ENCODE measurements at places on chromosomes 3 and 15.

DNA sequence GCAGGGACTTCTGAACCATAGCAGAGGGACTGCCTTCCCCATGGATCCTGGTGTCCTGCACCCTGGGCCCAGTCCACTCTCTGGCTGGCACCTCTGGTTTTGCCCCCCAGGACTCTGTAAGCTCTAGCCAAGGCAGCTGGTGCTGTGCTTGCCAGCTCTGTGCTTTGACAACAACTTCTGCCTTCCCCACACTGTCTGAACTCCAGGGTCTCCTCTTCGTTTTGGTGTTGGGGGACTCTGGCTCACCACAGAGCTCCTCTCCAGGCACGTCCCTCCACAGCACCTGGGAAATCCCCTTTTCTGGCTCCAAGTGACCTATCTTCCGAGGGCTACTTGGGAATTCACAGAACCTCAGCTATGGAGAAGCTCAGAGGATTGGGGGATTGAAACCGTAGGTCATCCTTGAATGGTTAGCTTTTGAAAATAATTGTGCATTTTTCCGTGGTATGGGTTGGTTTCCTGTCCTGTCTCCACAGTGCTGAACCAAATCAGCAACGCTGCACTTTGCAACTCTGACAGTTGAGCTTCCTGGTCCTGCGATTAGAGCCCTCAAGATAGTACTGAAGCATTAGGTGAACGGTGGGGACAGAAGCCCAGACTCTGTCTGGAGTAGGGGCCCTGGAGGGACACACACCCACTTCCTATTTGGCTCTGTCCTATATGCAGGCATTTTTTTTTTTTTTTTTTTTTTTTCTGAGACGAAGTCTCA, 152.4 kb downstream of the APBA2 start:
- no peak for DNase-seq

DNA sequence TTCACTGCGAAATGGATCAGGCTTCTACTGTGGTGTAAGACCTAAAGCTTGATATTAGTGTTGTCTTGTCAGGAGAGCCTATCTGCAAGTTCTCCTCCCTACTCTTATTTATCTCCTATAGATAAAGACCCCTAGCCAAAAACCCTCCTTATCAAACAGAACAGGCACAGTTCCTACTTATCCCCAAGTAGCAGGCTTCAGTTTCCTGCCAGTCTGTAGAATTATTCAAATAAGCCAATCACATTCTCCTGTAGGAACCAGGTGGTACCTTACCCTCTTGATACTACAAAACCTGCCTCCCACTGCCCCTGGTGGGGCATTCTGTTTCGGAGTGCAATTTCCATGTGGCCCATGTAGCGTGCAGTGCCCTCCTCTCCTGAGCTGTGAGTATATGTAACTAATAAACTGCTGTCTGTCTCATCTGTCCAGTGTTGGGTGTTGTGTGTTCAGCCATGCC, 28.7 kb downstream of the HDGFL3 start:
- no peak for DNase-seq

DNA sequence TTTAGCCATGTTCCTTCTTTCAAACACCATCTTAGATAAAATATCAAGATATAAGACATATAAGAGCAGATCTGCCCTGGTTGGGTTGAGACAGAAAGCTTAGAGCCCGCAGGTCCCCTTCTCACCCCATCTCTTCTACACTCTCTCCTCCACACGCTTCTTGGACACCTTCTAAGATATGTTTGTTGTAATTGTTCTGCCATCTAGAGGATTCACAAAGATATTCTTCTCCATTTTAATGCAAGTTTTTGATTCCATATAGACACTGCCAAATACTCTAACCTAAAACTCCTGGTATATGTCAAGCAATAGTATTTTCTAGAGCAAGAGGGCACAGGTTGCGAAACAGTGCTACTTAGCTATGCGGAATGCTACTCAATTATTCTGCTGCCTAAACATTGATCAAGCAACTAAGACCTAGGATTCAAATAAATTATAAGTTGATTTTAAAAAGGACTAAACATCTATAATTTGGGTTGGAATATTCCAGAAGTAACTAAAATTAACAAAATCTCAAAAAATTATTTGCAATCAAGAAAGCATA, 6.8 kb downstream of the CHRM5 start:
- DNase-seq = no peak

- no peak for DNase-seq
Observed at GRCh38 chr3:101351829-101352228, 31.5 kb upstream of the IMPG2 start.

GRCh38 chr3:43180694-43181093, 74.8 kb upstream of the POMGNT2 start:
- DNase-seq = no peak

DNA sequence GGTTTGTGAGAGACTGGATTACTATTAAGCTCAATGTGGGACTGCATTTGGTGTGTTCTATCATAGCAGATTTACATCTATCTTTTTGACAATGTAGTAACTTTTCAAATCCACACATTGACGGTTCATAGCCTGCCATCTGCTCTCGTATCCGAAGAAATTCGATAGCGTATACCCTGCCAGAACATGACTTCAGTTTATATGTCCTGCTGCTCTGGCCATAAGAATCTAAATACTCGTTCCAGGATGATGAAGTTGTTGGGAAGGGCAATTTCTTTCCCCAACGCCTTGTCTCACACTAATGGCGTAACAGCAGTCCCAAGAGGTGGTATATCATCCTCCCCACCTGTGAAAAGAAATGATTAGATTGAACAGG, 180.0 kb downstream of the LSAMP start:
- no peak for DNase-seq

DNA sequence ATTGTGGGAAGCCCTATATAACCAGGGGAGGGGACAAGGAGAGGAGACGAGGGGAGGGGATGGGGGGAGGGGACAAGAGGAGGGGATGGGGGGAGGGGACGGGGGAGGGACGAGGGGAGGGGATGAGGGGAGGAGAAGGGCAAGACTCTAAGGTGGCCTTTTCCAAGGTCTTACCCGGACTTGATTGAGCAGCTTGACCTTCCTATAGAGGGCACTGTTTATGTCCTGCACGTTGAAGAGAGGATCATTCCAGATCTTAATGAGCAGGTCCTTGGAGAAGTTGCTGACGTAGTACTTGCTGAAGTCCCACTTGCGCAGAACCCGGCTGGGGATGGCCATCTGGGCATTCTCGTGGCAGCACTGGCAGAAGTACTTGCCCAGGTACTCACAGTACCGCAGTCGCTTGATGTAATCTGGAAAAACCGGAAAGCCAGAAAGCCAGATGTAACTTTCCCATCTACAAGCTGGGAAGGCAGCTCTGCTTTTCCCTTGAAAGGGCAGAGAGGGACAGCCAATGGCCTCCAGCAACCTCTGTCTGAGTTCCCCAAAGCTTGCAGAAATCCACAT, 55.7 kb downstream of the RUBCN start:
- no peak for DNase-seq

DNA sequence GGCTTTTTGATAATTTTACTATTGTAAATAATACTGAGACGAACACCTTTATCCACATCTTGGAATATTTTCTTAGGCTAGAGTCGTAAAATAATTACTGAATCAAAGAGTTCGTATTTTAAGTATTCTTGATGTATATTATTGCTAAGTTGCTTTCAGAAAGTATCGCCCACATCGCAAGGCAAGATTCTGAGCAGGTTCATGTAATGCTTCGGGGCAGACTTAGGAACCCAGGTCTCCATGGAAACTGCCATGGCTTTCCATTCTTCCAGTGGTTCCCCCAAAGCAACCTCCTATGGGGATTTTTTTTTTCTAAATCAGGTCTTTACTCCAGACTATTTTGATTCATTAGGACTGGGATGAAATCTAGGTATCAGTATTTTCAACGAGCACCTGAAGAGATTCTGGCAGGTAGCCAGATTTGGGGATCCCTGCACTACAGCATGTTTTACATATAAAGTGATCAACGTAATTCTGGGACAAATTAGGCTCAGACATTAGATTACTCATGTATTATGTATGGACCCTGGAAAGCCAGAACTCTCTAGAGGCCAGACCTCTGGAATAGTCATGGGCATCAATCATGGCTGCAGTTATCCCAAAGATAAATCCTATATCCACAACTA, 86.5 kb downstream of the B3GNT5 start:
- DNase-seq = no peak

GRCh38 chr15:78684657-78685056, 43.6 kb upstream of the CHRNB4 start:
- no peak for DNase-seq

DNA sequence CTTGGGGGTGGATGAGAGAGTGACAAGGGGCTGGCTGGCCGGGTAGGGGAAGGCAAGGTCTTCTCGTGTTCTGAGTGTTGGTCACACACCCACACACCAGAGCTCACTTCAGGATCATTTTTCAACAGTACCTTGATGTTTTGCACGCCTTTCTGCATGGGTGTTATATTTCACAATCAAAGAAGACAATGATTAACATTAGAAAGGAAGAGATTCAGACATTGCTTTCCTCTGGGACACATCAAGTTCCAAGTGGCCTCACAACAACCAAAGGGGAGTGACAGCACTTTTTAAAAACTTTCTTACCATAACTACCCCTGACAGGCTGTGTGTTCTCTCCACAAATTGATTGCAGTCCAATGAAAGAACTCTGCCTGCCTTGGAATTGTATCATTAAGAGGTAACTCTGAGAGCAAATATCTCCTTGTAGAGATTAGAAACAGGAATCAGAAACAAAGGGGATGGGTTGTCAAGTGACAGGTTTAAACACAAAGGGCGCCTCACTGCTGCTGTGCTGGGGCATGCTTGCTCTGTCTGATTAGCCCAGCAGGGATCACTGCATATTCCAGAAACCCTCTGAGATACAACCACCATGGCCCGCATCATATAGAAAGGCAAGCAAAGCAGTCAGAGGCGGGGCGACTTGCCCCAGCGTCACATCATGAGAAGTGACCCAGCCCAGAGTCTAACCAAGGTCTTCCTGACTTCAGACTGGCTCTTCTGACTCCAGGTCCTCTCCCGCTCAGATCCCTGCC, 230.8 kb downstream of the FEZF2 start:
- no peak for DNase-seq

GRCh38 chr3:147008886-147009285, 397.5 kb downstream of the ZIC4 start:
- DNase-seq = no peak

- DNase-seq = no peak
Observed at GRCh38 chr3:16529264-16529663, 15.8 kb upstream of the RFTN1 start.

DNA sequence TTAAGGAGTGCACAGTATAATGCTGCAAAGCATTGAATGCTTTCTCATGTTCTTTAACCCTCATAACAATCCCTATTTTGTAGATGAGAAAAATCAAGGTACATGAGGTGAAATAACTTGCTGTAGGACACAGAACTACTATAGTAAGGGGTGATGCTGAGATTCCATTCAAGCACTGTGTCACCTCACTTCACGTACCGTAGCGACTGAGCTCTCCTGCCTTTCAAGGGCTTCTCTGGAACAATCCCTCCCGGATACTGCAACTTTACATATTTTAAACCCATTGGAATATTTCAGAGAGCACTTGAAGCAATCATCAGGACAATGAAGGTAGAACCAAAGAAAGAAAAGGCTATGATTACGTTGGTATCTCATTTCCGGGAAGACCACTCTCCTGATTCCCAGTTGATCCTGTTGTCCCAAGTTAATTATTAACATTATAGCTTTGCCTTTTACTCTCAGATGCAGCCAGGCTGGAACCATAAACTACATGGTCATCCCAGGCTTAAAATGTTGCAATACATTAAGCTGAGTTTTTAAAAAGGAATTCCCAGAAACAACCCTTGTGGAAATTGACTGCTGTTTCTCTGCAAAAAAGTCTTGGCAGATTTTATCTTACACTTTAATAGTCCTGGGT, 252.2 kb upstream of the IGF1R start:
- DNase-seq = no peak

DNA sequence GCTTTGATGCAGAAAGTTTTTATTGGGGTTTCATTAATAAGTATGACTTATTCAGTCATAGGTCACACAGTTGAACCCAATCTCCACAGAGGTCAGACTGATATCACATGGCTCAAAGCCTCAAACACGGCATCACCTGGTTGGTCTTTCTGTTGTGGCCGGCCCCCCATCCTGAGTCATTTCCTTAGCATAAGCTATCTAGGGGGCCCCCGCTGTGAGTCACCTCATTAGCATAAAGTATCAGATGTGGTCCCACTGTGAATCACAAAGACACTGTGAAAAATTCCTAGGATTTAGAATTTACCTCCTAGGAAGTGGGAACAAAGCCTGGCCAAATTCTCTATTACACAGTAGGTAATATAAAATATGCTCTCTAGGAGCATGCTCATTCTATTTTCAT, 502.2 kb downstream of the PYDC2 start:
- DNase-seq = peak; percentile 49

DNA sequence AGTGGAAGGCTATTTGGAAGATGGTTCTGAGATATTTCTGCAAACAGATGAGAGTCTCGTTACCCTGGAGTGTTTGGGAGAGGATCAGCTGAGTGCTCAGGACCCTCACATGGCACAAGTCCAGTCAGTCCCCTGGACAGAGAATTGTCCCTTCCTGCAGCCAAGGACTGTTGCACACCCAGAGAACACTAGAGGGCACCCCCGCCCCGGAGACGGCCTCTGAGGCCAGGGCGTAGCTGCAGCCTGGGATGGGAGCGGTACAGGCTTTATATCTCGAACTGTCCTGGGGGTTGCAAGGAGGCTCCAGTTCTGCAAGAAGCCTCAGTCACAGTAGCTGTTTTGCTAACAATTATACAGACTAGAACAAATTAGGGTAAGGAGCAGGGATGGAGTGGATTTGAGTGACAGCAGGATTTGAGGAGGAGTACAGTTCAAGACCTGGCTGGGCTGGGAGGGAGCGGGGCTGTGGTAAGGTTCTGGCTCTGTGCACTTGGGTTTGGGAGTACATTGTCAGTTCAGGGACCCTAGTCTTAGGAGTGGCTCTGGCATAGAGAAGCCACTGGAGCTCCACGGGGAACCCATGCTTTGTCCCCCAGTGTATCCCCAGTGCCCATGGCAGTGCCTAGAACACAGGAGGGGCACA, 67.6 kb upstream of the HACD2 start:
- no peak for DNase-seq

DNA sequence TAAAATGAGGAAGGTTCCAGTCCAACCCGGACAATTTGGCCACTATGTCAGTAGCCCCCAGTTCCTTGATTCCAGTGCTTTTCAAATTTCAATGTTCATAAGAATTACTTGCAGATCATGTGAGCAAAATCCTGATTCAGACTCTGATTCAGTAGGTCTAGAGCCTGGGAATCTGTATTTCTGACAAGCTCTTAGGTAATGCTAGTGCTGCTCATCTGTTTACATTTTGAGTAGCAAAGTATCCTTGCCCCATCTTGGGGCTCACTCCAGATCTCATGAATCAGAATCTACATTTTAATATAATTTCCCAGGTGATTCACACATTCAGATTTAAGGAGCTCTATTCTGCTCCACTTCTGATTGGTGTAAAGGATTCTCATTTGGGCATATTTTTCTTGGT, 142.0 kb downstream of the NAALADL2 start:
- DNase-seq = no peak

GRCh38 chr3:87287011-87287410, 10.6 kb upstream of the POU1F1 start:
- DNase-seq = no peak

DNA sequence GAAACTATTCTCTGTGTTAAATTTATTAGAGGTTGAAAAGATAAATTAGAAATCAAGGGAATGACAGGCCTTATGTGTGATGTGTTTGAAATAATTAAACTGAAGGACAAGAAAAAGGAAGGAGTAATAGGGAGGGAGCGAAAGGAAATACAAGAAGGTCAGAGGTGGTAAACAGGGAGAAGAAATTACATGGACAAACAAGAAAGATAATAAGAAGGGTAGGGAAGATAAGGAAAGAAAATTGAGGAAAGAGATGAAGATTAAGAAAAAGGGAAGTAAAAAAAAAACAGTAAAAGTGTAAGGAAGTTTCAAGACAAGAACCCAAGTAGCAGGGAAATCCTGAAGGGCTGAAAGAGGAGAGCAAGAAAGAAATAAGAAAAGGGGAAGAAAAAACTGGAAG, 26.2 kb upstream of the ANXA2 start:
- no peak for DNase-seq
